ENCODE measurements at places on chromosomes 5 and 9. TPM values are rescaled to one million over a fixed set of nuclear protein-coding genes. Genes with fewer than 3 reads are reported as not detected.

Gene CRHBP
- total RNA-seq: not detected

Gene TRPM3
- total RNA-seq: not detected

Gene CNTNAP3
- total RNA-seq: not detected

Gene CHSY3
- not detected for total RNA-seq

Gene TICAM2
- 1.00 TPM for total RNA-seq

Gene ZDHHC12
- 68.7 TPM for total RNA-seq
